Thyroid gland (tissue), 4 donors: ENCODE measurements at places on chromosomes 2 and 18. TPM values are rescaled to one million over a fixed set of nuclear protein-coding genes. Genes with fewer than 3 reads are reported as not detected.

The MARCHF4 gene
- total RNA-seq = 0.15 TPM

The CRYGC gene
- total RNA-seq = not detected

The RNU2-63P gene
- total RNA-seq = not detected

- DNase-seq = no peak
- H3K4me1 ChIP-seq = peaks cover 7% of the 10 kb centered on the region
- no peaks in the 10 kb centered on the region for H3K27me3 ChIP-seq
- H3K4me3 ChIP-seq = no peak overlapping the region
- no peak overlapping the region for H3K27ac ChIP-seq
These were observed 114.4 kb upstream of the ACVR1C start for GRCh38 chr2:157743051-157743450.

- no peak overlapping the region for H3K27ac ChIP-seq
- H3K4me1 ChIP-seq = peaks cover 95% of the 10 kb centered on the region
- H3K4me3 ChIP-seq = no peak overlapping the region
- H3K36me3 ChIP-seq = no peaks in the 10 kb centered on the region
- no peaks in the 10 kb centered on the region for H3K27me3 ChIP-seq
These were observed 23.6 kb downstream of the ASAP2 start for GRCh38 chr2:9230051-9230802.
